ENCODE measurements at places on chromosomes 3 and 15.

DNA sequence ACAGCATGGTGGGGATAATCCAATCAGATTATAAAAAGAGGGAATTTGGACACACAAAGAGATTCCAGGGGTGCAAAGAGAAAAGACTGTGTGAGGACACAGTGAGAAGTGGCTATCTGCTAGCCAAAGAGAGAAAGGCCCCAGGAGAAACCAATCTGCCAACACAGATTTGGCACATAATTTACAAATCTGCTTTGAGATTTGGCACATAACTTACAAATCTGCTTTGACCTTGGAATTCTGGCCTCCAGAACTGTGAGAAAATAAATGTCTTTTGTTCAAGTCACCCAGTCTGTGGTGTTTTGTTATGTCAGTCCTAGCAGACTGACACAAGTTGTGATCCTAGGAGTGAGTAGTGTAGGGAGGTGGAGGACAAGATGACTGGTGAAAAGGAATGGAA, 3.5 kb upstream of the TM4SF18 start:
- DNase-seq, result no peak

DNA sequence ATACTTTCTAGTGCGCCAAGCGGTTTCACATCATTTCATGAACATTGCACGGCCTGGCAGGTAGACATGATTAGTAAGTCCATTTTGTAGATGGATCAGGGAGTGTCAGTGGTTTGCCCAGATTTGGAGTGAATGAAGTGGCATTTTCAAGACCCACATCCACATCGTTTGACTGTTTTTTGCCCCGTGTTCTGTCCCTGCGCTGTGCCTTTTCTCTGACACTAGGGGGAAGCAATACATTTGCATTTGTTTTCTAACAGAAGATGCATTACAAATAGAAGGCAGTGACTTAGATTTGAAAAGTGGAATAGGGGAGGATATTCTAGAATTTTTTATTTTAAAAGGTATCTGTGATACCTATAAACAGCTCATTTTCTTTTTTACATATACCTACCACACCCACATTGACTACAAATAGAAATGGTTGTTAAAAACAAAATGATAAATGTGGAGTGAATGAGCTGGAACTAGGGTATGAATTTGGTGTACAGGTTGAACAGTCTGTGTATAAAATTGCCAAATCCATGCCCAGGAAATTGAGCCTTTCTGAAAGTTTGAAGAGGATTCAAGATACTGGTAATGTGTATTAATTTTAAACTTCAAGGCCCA, 98.0 kb downstream of the USP13 start:
- no peak for DNase-seq

GRCh38 chr3:113213896-113214587, 2.7 kb downstream of the BOC start:
- no peak for DNase-seq

DNA sequence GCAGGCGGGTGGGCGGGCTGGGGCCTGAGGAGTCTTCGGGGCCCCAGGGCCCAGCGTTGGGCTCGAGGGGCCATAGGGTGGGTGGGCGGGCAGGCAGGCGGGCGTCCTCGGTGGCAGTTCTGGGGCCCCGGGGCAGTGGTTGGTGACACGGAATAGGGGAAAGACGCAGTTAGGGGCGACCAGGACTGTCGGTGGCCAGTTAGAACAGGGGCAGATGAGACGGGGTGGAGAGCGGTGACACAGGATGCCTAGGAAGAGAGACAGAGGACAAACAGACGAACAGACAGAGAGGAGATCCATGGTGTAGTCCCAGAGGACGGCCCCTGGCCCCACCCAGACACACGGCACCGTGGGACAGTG, 36.5 kb downstream of the GRIP2 start:
- DNase-seq, result no peak

DNA sequence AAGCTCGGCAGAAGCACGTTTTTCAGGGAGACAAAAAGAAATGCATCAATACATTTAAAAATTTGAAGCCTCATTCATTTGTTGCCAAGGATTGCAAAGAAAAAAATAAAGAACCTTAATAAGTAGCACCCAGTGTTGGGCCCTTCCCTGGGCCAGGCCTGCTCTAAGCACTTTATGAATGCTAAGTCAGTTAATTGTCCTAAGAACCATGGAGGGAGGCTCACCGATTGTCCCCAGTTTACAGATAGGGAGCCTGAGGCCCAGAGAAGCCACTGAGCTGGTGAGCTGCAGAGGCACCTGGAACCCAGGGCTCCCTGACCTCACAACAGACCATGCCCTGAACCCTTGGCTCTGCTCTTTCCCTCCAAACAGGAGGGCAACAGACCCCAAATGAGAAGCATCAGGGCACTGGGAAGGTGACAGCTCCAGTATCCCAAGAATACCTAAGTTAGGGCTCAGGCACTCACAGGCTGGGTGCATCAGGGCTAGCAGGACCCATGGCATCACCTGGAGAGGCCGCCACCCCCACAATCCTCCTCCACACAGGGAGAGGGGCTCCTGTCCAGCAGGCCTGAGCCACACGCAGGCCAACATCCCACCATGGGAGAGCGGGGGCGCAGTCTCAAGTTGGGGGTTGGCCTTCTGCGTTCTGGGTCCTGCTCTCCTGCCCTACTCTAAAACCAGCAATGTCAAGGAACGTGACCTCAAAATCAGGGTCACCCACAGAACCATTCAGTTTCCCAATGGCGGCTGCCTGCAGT, 3.9 kb downstream of the GRIP2 start:
- DNase-seq, result no peak

- DNase-seq, result no peak
Measured at GRCh38 chr3:25084016-25084415, 344.0 kb upstream of the RARB start.

- DNase-seq, result no peak
Measured at GRCh38 chr15:42080186-42080918, 14.0 kb downstream of the PLA2G4D start.

GRCh38 chr3:111785034-111785433, 74.0 kb upstream of the PHLDB2 start:
- no peak for DNase-seq

DNA sequence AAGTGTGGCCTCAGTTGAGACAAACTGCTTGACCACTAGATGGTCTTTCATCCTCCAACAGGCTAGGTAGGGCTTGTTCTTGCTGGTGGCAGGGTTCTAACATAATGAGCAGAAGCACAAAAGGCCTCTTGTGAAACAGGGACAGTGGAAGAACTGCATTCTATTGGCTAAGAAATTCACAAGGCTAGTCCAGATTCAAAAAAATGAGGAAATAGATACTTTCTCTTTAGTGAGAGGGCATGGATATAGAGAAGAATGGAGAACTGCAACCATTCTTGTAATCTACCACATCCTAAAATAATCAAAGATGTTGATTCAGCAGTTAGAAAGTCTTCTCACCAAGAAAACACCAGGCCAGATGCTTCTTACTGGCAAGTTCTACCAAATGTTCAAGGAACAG, 143.7 kb upstream of the LRIG1 start:
- no peak for DNase-seq

DNA sequence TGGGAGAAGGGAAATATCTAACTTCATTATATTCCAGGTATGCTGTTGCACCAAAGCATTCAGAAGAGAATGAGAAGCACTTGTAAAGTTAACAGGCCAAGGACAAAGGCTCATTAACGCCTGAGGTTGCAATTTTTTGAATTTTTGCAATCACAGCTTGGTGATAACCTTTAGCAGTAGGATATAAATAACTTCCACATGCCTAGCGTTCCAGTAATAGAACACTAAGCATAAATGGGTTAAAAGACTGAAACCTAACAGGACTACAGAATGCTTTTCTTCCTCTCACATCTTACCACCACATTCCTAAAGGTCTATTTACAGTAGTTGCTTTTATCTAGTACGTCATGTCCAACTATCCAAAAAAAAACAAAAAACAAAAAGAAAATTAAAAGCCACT, 57.4 kb upstream of the IMPG2 start:
- no peak for DNase-seq

DNA sequence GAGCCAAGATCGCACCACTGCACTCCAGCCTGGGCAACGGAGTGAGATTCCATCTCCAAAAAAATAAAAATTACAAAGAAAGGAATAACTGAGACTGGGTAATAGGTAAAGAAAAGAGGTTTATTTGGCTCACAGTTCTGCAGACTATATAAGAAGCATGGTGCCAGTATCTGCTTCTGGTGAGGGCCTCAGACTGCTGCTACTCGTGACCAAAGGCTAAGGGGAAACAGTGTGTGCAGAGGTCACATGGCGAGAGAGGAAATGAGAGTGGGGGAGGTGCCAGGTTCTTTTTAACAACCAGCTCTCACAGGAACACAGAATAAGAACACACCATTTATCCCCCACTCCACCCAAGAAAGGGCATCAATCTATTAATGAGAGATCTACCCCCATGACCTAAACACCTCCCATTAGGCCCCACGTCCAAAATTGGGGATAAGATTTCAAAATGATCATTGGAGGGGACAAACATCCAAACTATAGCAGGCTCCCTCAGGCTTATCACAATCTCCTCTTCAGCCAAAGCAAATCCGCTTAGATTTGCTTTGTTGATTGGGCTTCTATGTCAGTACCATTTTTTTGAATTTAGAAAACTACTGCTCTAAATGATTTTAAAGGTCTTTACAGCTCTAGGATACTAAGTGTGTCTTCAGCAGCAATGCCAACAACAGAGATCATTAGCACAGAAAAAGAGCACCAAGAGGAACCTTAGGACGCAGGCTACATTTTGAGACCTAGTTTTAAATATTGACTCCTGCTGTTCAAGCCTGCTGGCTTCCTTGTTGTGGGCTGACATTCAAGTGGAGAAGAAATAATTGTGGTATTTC, 84.2 kb upstream of the TBL1XR1 start:
- no peak for DNase-seq

DNA sequence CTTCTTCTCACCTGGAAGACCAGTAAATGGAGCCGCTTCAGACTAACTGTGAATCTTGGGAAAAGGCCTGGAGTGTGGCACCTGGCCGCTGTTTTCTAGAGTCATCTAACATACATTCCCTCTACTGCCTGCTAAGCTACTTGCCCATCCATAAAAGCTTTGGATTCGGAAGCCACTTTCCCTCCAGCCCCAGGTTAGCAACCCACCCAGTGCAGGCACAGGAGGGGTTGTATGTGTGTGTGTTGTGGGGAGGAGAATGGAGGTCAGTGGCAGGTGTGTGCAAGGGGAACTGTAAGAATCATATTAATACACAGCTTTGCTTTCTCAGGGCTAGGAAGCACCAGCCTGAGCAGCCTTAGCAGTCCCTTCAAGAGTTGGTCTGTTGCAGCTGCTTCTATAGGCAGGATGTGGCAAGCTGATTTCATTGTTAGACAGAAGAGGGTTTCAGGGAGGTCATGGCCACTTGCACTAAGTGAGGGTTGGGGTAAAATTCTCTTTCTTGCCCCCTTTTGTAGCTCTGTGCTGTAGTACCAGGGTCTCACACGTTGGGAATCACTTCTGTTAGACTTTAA, 8.9 kb downstream of the NSUN3 start:
- DNase-seq, result no peak

DNA sequence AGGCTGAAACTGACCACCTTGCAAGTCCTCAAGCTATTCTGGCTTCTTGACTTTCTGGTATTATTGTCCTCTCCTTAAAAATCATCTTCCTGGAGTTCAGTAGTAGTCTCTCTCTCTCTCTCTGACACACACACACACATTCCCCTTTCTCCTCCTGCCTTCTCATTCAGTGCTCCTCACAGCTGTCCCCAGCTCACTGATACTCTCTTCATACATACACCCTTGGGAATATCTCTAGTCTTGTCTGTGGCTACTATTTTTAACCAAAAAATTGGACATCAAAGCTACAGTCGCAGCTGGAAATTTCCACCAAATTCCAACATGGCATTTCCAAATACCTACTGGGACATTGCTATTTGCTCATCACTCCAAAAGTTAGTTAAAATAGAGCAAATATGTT, 178.9 kb downstream of the ECT2 start:
- no peak for DNase-seq

- DNase-seq, result no peak
Measured at GRCh38 chr3:155225417-155225816, 68.1 kb downstream of the STRIT1 start.

DNA sequence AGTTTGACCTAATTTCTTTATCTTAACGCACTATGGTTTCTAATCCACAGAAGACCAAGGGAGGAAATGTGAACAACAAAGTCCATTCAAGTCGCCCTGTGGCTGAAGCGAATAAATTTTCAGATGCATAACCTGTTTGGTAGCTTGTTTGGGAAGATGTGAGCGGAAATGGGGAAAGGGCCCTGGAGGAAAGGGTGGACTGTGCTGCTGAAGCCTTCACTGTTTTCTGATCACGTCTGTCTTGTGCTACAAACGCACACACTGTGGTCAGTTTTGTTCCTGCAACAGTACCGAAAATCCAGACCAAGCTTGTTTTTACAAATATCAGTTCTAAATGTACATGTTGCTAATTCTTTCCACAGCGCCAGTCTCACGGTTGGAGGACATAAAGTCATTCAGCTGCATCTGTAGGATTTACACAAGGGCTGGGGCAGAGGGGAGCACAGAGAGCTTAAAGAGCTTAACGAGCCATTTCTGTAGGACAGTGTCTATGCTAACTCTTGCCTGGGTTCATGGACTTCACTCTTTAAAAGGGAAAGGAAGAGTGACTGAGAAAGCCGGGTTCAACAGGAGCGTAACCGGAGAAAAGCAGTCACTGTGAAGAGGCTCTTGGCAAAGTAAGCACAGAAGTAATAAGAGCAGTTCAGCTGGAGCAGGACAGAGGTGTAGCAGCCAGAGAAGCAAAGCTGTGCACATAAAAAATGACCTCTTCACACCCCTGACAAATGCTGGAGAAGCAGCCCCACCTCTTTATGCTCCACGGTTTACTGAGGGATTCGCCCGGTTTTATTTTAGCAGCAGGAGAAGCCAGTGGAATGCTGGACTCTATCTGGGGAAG, 66.6 kb downstream of the USF3 start:
- no peak for DNase-seq

DNA sequence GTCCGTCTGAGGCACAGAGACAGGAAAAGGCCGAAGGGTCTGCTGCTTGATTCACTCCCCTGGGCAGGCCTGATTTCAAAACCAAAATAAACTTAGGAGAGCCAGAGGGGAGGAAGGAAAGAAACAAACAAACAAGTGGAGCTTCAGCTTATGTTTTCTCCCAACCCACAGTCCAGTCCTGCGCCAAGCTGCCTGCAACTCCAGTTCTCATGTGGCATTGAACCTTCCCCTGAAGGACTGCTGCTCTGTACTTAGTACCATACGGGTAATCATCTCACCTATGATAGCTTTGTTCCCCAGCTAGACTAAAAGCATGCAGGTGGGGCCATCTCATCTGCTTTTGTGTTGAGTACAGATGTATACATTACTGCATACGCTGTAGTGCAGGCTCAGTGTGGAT, 236.4 kb downstream of the THRB start:
- DNase-seq, result no peak

GRCh38 chr3:41716471-41716870, 245.4 kb downstream of the ULK4 start:
- no peak for DNase-seq

DNA sequence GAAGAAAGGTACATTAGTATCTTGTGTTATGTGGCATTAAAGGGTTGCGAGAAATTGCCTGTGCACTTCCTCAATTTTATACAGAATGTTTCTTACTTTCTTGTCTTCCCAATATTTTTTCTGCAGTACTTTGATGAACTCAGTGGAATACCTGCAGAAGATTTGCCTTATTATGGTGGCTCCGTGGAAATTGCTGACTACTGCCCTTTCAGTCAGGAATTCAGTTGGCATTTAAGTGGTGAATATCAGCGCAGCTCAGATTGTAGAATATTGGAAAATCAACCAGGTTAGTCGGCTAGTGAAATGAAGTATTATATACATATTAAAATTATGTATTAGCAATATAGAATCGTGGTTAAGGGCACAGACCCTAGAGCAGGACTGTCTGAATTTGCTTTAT, 61.3 kb downstream of the LMLN start:
- DNase-seq, result no peak

Data from stimulated activated CD4-positive, alpha-beta T cell treated with anti-CD3 and anti-CD28 coated beads, Interleukin-1b, Interleukin-23, amount 100 ng/mL, for 1 hour (primary cell).